ENCODE measurements at places on chromosomes 7 and 10.

- no peak for DNase-seq
Measured at GRCh38 chr10:94219829-94220228, 142.9 kb downstream of the NOC3L start.

DNA sequence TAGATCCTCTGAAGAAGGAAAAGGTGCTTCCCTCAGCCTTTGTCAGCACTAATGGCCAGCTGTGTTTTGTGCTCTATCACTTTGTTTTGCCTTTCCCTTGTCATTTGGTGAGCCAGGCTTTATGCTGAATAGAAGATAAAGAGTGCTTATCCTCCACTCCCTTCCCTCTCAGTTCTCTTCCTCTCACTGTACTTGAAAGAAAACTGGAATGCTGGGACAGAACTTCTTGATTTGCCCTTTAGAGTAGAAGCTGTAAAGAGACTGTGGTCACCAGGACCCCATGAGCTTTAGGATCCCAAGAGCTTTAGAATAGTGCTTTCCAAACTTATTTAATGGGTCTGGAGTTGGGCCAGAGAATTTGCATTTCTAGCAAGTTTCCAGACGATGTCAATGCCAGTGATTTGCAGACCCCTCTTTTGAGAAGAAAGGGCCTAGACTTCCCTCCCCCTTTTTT is 81.4 kb downstream of the LRRC4 start:
- DNase-seq, result no peak

DNA sequence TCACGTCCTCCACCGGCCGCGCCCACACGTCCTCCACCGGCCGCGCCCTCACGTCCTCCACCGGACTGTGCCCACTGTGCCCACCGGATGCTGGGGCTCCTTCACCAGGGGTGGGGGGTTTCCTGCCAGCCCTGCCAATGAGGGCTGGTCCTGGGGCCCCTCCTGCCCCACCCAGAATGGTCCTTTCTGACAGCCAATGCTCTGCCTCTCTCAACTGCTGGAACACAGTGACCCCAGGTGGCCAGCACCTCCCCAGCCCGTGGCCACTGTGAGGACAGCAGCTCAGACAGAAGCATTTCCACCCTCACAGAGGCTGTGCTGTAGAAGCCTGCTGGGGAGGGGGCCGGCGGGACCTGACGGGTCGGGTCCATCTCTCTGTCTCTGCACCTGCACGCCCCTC is 90.1 kb upstream of the DNAAF5 start:
- peak; percentile 26 for DNase-seq

DNA sequence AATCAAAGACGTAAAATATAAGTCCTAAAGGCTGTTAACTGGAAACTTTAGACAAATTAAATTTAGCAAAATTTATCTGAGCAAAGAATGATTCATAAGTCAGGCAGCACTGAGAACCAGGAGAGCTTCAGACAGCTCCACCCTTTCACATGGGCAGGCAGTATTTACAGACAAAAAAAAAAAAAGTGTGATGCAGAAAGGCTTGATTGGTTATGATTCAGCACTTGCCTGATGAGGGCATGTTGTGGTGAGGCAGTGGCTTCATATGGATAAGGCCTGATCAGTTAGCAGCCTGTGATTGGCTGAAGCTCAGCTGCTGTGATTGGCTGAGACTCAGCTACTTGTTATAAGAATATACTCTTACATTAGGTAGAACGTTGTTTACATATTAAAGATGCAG is 495.4 kb upstream of the POM121L12 start:
- no peak for DNase-seq

- DNase-seq, result no peak
Measured at GRCh38 chr10:31466313-31466712, 147.3 kb downstream of the ZEB1 start.

- no peak for DNase-seq
Measured at GRCh38 chr10:37535459-37536246, 321.8 kb downstream of the ZNF248 start.

- no peak for DNase-seq
Measured at GRCh38 chr10:14185316-14186045, 145.2 kb downstream of the FRMD4A start.

- DNase-seq, result no peak
Measured at GRCh38 chr7:90433221-90433620, 30.0 kb downstream of the CLDN12 start.

DNA sequence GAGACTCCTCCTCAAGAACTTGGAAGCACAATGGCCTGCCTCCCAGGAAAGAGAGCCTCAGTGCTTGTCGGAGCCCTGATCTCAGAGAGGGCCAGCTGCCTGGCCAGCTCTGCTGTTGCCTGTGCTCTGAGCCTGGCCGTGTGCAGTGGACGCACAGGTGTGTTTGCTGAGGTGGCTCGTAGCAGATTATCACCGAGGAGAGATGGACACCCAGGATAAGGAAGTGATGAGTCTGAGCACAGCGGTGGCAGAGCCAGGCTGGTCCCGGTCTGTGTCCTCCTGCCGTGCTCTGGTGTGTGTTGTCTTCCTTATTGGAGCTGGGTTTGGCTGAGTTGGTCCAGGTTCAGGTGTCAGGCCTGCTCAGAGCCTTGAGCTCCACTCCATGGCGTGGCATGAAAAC is 208.5 kb downstream of the EBF3 start:
- DNase-seq, result no peak

DNA sequence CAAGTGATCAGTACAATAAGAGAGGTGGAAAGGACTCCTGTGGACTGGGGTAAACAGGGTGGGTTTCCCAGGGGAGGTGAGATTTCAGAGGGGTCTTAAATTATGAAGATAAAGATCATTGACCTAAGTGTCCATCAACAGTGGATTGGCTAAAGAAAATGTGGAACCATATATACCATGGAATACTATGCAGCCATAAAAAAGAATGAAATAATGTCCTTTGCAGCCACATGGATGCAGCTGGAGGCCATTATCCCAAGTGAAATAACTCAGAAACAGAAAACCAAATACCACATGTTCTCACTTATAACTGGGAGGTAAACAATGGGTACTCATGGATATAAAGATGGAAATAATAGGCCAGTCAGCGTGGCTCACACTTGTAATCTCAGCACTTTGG is 28.9 kb upstream of the CUX1 start:
- DNase-seq, result no peak

- DNase-seq, result no peak
Measured at GRCh38 chr10:99758211-99758891, 24.1 kb upstream of the ABCC2 start.

All from stimulated activated CD8-positive, alpha-beta memory T cell treated with anti-CD3 and anti-CD28 coated beads, Interleukin-12 subunit alpha, Interleukin-12 subunit beta, amount 100 ng/mL, for 4 hours (primary cell).